A549 treated with GW870086 at 1 μM for 4 hours (cell line): ENCODE measurements at places on chromosomes 1 and 21. TPM values are rescaled to one million over a fixed set of nuclear protein-coding genes. Genes with fewer than 3 reads are reported as not detected.

The NLRP3 gene
- not detected in 5 replicates for total RNA-seq

The IFI44L gene
- total RNA-seq: 0.22 TPM in 2 of 5 replicates, not detected in the others

The TMEM240 gene
- total RNA-seq: 0.39 to 0.81 TPM (median 0.44 TPM) in 4 of 5 replicates, not detected in the other

The CDC42BPA gene
- total RNA-seq: 7.7 to 11.4 TPM (median 10.3 TPM) in 5 replicates

The PDC gene
- total RNA-seq: not detected in 5 replicates
